ENCODE measurements at places on chromosomes 13 and 19.

DNA sequence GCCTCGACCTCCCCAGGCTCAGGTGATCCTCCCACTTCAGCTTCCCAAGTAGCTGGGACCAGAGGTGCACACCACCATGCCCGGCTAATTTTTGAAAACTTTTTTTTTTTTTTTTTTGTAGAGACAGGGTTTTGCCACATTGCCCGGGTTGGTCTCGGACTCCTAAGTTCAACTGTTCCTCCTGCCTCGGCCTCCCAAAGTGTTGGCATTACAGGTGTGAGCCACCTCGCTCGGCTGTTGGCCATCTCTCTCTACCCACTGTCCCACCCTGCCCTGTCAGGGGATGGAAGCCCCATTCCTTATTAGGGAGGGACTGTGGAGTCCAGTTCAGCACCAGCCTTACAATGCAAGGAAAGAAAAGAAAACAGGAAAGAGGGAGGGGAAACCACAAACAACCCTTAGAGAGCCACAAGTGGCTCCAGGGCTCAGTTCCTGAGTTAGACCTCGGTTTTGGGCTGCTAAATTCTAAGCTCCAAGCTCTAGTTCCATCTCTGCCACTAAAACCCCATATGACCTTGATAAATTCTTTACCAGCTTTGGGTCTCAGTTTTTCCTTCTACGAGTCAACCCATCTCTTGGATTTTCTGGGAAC lies 31.7 kb downstream of the ACTL9 start:
- no peak for DNase-seq

GRCh38 chr19:10979951-10980381 lies 19.1 kb downstream of the SMARCA4 start:
- peak; percentile 35 for DNase-seq

DNA sequence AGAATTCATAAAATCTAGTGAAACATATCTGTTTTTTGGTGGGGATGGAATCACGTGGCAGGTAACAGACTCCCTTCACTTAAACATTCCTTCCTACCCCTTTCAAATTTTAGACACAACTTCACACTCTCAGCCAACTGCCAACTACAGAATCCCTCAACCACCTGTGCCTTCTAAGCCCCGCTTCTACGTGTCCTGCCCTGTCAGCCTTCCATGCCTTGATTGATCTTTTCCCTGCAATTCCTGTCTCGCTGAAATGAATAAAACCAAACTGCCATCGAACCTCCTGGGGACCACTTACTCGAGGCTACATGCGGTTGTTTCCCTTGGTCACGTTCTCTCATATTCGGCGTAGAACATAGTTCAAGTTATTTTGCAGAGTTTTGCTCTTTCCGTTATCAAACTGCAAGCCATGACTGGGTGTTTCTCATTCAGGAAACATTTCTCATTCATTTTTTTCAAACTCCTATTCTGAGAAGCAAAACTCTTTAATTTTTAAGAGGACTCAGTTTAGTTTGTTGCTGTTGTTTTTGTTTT lies 1.1 kb downstream of the ZNF625 start:
- no peak for DNase-seq

- DNase-seq: no peak
These were observed 953 bp downstream of the KCNN4 start for GRCh38 chr19:43779820-43780219.

DNA sequence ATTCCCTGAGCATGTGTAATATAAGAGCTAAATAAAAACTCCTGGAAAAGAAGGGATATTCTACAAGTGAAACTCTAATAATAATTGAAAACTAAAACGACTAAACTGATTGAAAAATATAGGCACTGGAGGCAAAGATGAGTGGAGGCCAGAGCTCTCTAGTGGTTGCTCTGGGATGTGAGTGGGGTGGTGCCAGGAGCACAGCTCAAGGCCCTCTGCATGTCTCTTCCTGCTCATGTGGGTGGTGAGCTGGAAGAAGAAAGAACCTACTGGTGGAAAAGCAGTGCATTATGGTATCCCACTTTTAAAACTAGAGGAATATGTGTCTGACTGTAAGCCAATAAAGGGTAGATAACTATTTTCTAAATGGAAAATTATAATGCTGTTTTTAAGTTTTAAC lies 15.8 kb upstream of the ARHGEF7 start:
- no peak for DNase-seq

DNA sequence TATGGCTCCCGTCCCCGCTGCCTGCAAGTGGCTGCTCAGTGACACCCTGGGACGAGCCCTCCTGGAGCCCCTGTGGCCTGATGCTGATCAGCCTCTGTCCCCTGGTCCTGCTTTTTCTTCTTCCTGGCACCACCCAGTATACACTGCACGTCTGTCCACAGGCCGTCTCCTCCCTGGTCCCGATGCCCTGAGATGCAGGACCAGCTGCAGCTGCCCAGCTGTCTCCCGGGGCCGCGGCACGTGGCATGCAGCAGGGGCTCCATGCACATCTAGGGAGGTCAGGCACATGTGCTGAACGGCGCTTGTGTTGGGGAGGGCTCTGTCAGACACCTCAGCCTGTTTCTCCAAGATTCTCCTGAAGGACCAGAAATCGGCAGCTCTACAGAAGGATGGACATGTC lies 30.2 kb downstream of the ZFR2 start:
- DNase-seq: no peak

GRCh38 chr13:42615691-42616090 lies 41.7 kb downstream of the TNFSF11 start:
- no peak for DNase-seq

- no peak for DNase-seq
These were observed 1.3 kb upstream of the CEACAM20 start for GRCh38 chr19:44530777-44531176.

- no peak for DNase-seq
These were observed 48.9 kb downstream of the TPP2 start for GRCh38 chr13:102645701-102646100.

DNA sequence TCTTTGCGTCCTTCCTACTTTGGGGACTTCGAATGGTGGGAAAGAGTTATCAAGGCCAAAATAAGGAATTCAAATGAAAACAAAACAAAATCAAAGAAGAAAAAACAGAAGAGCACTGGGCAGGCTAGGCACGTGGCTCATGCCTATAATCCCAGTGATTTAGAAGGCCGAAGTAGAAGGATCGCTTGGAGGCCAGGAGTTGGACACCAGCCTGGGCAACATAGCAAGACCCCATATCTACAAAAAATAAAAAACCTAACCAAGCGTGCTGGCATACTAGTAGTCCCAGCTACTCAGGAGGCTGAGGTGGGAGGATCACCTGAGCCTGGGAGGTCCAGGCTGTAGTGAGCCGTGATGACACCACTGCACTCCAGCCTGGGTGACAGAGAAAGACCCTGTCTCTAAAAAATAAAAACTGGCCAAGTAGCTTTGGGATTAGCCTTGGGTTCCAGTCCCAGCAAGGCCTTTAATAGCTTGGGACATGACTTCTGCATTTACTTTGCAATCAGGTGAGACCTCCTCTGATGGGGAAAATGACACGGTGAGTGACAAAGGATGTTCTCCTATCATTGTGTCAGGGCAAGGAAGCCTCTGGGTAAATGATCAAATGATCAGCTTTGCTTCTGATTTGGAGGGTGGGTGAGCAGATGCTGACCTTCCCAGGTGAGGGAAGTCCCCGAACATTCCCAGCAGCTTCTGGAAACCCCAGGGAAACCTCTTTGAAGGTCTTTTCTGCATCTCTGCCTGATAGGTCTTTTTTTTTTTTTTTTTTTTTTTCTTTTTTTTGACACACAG lies 7.1 kb downstream of the ICAM1 start:
- no peak for DNase-seq

- no peak for DNase-seq
These were observed 19.8 kb downstream of the LRRC4B start for GRCh38 chr19:50548191-50549058.

GRCh38 chr13:52665325-52665724 lies 12.7 kb downstream of the SUGT1 start:
- no peak for DNase-seq

- DNase-seq: no peak
These were observed 30.3 kb upstream of the CACTIN start for GRCh38 chr19:3656747-3657394.

DNA sequence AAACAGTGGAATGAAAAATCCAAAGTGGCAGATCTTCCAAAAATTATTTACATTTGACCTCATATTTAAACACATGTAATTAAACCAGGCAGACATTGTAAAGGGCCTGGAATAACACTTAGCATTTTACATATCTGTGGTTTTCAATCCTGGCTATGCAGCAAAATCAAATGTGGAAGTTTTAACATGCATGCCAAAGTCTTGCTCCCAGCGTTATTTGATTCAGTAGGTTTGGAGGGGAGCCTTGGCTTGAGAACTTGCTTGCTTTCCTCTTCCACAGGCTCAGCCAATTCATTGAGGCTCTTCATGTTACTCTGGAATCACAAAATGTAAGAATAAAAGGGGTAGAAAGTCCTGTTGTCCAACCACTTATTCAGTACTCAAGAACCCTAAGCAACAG lies 42.5 kb upstream of the INTS6 start:
- DNase-seq: no peak

DNA sequence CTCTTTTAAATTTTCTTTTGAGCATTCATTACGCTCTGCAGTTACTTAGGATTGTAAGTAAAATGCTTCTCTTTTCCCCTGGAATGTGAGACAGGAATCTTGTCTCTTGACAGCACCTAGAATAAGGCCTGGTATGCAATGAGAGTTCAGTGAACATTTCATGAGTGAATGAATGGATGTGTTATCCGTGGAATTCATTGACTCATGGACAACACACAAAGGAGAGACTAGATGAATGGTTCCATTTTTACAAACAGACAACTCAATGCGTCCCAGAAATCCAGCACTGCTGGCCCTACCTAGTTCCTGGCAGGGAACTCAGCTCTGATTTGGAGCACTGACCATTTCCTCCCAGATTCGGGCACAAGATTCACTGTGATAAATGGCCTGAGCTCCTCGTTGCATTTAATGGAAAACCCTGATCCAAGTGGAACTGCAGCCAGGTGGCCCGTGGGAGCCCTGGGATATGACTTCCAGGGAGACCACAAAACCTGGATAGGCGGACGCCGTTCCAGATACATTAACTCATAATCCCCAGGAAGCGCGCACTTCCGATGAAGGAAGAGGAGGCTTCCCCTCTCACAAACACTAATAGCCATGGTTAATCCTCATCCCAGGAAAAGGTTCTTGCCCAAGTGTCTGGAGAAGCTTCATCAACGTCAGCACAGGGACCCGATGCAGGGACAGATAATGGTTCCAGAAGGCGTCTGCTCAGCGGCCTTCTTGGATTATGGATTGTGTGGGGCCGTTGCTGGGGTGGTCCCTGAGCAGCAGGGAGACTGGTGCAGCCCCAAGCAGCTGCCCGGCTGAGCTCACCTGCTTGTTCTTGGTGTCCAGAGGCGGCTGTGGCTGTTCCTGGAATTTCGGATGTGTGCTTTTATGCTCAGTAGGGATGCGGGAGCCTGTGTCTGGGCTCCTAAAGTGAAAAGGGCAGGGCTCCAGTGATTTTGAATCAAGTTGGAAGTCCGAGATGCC lies 211.1 kb upstream of the TSHZ3 start:
- DNase-seq: no peak

DNA sequence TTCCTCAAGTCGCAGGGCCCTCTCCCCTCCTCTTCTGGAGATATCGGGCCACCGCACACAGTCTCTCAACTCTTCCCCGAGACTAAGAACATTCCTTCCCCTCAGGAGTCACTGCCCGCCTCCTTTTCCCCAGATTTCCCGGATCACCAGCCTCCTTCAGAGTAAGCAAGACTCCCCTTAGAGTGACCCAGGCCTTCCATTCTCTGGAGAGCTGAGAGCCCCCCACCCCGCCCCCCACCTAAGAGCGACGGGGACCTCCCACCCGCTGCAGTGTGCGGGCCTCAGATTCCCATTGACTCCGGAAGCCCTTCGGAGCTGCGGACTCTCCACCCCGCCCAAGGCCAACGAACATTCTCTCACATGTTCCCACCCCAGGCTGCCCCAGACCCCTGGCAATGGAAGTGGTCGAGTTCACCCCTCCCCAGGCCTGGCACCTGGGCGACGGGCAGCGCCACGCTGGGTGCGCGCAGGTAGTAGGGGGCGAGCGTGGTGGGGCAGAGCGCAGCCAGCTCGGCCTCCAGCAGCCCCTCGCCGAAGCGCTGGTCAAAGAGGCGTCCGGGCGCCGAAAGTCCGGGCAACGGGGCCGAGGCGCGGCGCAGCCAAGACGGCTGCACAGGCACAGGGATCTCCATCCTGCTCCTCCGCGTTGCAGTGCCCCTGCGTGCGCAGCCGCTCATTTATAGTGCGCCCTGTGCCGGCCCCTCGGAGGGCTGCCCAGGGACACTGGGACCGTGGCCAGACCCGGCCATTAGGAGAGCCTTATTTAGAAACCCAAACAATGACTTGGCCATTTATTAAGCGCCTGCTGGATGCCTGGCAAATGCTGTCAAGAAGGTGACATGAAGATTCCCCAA lies at the start of gene HSPB6:
TSS of gene HSPB6 (minus strand) at position 653 of the 854 bp plus-strand sequence. CDS start at position 632, 21 bp downstream.
- no peak for DNase-seq

DNA sequence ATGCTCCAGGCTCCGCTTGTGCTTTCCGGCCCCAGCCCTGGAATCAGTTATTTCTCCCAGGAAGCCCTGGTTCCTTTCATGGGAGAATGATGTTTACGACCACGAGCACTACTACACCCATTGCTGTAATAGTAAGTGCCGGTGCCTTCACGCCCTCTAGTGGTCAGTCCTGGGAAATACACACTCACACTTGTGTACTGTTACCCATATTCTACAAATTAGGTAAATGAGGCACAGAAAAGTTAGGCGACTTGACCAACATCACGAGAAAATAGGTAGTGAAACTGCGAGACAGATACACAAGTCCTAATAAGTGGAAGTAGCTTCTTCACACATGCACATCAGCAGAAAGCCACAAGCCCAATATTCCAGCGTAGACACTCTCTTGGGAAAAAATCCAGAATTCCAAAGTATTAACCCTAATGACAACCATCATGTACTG lies 21.7 kb downstream of the CEACAM21 start:
- DNase-seq: peak; percentile 81
